Activated naive CD8-positive, alpha-beta T cell treated with anti-CD3 and anti-CD28 coated beads, Interleukin-2, amount 10 ng/mL, durations not matched to agents 7 days and 5 days (primary cell): ENCODE measurements at places on chromosomes 5 and 9. TPM values are rescaled to one million over a fixed set of nuclear protein-coding genes. Genes with fewer than 3 reads are reported as not detected.

Gene OSMR
- not detected for total RNA-seq

DNA sequence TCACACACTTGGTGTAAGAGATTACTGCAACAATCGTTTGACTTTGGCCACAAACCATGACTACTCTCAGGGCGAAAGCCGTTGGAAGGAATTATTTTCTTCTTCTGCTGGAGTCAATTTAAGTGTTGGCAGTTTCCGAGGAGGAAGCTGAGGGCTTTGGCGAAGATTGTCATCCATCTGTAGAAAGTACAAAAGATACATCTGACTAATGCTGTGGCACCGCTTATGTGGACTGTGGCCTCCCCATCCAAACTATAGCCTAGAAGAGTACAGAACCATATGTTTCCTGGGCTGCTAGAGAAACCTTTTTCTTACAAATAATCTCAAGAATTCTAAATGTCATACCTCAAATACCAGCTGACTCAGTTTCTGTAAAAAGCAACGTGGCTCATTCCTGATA lies 7.4 kb downstream of the MTX3 start:
- no peak for DNase-seq

DNA sequence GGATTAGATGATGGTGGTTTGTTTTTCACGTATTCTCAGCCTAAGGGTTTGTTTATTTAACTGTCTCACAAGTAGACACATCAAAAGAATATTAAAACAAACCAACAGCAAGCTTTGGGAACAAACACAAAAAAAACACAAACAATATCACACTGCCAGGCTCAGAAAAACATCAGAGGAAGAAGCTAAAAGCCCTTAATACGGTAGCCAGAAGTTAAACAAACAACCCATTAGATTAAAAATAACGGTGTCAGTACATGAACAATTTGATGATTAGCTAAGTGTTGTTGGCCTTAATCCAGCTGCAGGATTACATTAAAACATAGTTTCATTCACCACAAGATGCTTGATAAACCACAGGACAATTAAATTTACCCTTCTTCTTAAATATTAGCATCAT lies 15.9 kb upstream of the DMRT2 start:
- no peak for DNase-seq

GRCh38 chr5:17402289-17403121 lies 95.5 kb upstream of the TAF11L2 start:
- no peak for DNase-seq

Gene PCDHA12
- not detected for total RNA-seq
